ENCODE measurements at places on chromosomes 5 and 9.

- DNase-seq: no peak
These were observed 102.5 kb downstream of the TLE4 start for GRCh38 chr9:79674052-79674777.

GRCh38 chr9:107866711-107867311 is 377.2 kb upstream of the KLF4 start:
- no peak for DNase-seq

DNA sequence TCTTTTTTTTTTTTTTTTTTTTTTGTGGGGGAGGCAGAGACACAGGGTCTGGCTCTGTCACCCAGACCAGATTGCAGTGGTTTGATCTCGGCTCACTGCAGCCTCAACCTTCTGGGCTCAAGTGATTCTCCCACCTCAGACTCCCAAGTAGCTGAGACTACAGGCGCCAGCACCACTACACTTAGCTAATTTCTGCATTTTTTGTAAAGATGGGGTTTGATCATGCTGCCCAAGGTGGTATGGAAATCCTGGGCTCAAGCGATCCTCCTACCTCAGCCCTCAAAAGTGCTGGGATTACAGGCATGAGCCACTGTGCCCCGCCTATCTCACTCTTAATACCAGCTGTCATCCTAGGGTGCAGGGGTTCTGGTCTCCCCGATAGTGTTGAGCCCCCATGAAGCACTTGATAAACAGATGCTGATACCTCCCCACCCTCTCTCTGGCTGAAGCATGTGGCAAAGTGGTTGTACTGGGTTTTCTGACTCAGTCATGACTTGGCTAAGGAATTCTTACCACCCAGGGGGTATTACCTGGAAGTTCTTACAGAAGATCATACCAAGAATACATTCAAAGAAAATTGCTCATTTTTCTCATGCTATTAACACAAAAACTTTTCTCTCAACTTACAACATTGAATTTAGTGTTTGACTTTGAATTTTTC is 110.2 kb upstream of the DAPK1 start:
- no peak for DNase-seq

- no peak for DNase-seq
These were observed 17.8 kb downstream of the MAN2A1 start for GRCh38 chr5:109707531-109707930.

GRCh38 chr5:30001826-30002225 is 1191.7 kb upstream of the CDH6 start:
- DNase-seq: no peak

- no peak for DNase-seq
These were observed 105.8 kb upstream of the MSX2 start for GRCh38 chr5:174618589-174618988.

GRCh38 chr5:96434201-96434645 is 1.2 kb upstream of the PCSK1 start:
- DNase-seq: peak; percentile 96

DNA sequence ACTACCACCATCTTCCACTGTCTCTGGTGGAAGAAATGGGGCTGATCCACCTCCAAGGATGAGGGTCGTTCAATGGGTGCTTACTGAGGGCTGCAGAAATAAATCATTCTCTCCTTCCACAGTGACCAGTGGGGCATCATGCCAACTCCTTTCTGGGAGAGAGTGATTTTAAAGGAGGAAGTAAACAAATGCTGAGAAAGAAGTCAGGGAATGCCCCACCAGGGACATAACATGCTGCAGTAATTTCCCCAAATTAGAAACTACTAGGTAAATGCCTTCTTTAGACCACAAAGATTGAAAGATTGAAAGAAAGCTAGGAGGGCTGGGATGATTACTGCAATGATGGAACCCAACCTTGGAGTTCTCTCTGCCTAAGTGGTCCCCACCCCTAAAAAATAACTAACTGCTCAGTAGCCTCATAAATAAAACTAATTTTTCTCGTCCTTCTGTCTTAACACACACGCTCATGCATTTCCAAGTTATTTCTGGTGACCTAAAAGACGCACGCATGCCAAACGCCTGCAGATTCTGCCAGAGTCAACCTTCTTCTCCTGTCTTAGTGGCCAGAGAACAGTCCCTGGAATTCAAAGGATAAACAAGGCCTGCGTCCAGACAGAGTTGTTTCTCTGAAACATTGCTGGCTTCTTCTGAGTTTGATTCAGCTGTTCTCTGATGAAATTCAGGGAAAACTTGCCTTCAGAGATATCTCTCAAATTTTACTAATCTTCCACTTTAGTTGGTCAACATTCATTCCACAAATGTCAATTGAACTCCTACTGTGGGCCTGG is 250.0 kb downstream of the NR3C1 start:
- no peak for DNase-seq

GRCh38 chr5:133193794-133194193 is 142.0 kb downstream of the HSPA4 start:
- DNase-seq: no peak

DNA sequence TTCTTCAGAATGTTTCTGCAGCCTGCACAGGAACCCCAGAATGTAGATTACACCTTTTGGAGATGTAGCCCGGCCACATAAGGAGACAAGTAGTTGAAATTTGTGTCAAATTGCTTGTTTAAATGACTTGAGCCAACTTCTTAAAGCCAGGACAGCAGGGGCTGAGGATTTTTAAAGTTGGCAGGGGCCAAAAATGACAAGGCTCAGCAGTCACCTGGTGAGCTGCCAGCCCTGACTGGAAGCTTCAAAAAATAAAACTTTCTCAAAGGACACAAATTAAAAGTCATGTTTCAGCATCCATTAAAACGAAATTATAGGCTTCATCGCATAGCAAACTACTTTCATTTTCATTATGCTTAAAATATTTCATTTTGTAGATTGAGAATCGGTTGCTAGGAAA is 340.3 kb upstream of the WWC1 start:
- no peak for DNase-seq

GRCh38 chr9:36315283-36315682 is 57.0 kb upstream of the GNE start:
- DNase-seq: no peak

DNA sequence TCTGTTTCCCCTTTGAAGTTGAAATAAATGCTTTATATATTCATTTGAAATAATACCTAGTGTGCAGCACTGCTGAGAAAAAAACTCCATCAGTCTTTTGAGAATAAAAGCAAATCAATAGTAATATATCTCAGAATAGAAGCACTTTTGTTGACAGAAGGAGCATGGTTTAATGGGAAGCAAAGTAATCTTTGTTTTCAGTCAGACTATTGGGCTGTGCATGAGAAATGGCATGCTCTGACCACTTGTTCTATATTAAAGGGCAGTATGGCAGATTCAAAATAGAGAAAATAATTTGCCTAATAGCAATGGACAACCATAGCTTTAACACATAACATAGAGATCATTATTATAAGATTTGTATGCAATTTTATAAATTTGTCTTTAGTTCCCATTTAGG is 12.4 kb downstream of the CDH10 start:
- DNase-seq: no peak

- no peak for DNase-seq
These were observed 50.1 kb downstream of the HMCN2 start for GRCh38 chr9:130315446-130316226.

DNA sequence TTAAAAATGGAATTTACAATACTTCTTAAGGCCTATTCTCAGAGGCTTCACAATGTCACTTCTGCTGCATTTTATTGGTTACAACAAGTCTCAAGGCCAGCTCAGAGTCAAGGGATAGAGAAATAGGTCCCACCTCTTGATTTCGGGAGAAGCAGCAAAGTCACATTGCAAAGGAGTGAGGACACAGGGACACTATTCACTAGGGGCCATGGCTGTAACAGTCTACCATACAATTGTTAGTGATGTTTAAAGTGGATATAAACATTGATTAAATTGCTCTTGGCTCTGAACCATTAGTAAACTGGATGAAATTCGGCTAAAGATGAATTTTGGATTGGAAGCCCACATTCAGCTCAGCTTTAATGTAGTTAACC is 21.7 kb upstream of the CMBL start:
- no peak for DNase-seq

- no peak for DNase-seq
These were observed 29.3 kb upstream of the RPS23 start for GRCh38 chr5:82307451-82307850.

GRCh38 chr9:93976081-93976480 is 20.9 kb upstream of the BARX1 start:
- no peak for DNase-seq

DNA sequence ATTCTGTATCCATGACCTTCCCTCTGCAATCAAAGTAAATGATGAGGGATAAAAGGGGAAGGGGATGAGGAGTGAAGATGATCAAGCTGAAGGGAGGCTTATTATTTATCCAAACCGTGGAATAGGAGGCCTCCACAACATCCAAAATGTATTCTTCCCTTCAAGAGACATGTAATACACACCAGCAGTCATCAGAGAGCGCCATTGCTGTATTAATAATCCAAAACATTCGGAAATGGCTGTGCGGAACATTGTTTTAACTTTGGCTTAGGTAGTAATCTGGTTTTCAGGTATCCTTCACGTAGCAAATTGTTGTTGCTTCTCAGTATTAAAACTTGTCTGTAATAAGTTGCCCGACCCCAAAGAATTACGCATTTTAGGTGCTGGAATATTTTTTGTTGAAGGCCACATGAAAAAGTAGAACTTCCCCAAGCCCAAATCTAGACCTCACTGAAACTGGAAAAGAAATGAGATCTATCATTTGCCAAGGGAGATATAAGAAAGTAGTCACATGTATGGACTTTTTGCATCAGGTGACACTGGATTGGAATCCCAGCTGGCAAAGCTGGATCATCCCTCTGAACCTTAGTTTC is 2.6 kb upstream of the BOD1 start:
- peak; percentile 69 for DNase-seq

GRCh38 chr9:119159386-119159785 is 209.8 kb downstream of the BRINP1 start:
- DNase-seq: no peak

DNA sequence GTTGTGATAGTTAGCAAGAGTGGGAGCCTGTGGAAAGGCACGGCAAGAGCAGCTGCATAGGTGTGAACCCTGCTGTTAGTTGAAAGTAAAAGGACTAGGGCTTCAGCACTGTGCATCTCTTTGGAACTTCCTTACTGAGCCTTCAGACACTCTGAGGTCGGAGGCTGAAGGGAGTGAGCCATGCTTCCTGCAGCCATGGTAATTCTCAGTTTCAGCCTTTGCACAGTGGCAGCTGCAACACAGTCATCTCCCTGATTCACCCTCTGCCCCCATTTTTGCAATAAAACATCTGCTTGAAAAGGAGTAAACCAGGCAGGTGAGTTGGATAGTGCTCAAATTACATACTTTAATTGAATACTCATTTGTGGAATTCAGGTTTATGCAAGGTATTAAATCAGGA is 6.5 kb upstream of the TLE4 start:
- DNase-seq: no peak

DNA sequence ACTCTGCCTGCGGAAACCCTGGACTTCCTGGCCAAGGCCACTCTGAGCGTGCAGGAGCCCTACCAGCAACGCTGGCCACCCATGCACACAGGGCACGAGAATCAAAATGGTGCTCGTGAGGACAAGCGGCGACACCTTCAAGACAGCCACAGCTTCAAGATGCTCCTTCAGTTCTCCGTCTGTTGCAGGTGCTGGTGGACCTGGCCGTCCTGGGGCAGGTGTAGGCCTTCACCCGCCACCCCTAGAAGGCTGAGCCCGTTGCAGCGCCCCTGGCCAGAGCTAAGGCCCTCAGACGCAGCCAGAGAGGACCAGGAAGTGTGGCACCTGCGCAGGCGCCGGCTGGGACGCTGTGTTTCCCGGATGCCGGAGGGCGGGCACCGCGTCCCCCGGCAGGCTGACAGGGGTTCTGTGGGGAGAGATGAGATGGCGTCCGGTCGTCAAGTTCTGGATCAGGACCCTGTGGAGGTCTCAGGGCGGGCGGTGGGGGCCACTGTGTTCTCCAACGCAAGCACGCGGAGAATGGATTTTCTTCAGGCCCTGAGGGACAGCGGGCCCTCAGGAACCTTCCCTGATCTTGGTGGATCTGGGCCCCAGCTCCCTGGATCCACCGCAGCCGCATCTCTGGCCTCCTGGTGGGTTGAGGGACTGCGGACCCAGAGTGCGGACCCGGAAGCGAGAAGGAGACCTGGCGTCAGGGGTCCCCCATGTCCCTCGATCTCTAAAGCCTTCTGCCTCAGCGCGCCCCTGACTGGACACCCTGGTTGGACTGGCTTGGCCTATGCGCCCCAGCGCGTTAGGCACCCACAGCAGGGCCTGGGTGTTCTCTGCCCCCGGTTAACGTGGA is 1770.8 kb upstream of the CDH9 start:
- DNase-seq: no peak

- no peak for DNase-seq
These were observed 1401.4 kb downstream of the EFNA5 start for GRCh38 chr5:106269252-106269843.

GRCh38 chr5:39631958-39632357 is 207.2 kb upstream of the DAB2 start:
- DNase-seq: no peak

DNA sequence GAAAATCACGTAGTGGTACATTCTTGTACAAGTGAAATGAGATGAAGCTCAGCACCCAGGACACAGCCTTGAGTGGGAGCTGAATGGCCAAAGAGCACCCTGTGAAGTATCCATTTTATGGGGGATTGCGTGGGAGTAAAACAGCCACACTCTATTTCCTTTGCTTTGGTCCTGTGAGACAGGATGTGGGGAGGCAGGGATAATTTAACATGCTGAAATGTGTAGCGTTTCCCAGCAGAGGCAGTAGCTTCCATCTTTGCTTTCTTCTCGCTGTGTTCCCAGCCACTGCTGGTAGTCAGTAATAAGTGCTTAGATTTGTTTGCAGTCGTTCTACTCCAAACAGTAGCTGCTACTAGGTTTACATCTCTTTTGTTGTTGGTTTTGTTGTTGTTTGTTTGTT is 4.4 kb downstream of the IL31RA start:
- DNase-seq: no peak

DNA sequence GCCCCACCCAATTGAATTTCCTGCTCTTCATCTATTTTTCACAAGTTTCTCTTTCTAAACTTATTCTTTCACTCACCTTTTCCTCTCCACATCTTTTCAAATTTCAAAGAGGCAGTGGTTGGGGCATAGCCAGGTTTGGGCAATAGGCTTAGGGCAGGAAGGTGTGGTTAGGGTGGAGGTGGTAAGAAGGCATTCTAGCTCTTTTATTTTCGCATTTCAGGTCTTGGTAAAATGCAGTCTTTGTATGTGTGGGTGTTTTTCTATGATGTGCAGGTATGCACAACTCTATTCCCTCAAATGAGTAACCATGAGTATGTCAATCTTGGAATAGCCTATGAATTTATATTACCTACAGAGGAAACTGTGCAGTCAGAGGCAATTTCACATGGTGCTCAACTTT is 129.8 kb upstream of the IFNE start:
- DNase-seq: no peak

DNA sequence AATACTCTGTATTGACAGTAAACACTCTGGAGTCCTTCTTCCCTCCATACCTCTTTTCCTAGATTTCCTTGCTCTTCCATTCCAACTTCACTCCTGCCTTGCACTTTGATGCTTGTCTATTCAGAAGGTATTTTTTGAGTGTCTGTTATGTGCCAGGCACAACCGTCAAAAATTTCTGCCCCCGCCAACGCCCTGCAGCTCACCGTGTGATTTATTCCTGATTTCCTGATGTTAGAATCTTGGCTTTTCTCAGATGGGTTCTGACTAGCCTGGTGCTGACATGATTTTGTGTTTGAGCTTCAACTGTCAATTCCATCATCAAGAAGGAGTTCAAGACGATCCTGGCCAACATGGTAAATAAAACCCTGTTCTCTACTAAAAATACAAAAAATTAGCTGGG is 297.5 kb downstream of the AGTPBP1 start:
- DNase-seq: no peak
